ENCODE measurements at places on chromosomes 4 and X.

- DNase-seq, result no peak
These were observed 264.3 kb downstream of the NPFFR2 start for GRCh38 chr4:72295966-72296557.

- no peak for DNase-seq
These were observed 7.2 kb upstream of the IL13RA1 start for GRCh38 chrX:118720058-118720707.

DNA sequence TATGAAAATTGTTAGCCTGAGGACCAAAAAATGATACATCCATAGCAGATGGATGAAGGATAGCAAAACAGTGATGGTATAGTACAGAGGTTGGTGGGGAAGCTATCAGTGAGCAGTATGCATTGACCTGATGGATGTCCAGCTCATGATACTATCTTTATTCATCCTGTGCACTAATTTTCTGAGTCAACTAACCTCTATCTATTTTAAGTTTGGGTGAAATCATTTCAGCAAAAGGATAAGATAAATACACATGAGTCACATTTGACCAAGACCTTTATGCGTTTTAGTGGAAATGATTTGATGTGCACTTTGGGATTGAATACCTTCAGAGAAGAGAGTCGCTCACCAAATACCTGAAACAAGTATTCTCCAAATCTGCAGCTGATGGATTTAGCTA lies 351.0 kb upstream of the NR3C2 start:
- DNase-seq, result no peak

- DNase-seq, result no peak
These were observed 23.4 kb downstream of the FBXW7 start for GRCh38 chr4:152512483-152512882.

- DNase-seq, result peak; percentile 14
These were observed 96.5 kb upstream of the MAOA start for GRCh38 chrX:43559644-43560043.

DNA sequence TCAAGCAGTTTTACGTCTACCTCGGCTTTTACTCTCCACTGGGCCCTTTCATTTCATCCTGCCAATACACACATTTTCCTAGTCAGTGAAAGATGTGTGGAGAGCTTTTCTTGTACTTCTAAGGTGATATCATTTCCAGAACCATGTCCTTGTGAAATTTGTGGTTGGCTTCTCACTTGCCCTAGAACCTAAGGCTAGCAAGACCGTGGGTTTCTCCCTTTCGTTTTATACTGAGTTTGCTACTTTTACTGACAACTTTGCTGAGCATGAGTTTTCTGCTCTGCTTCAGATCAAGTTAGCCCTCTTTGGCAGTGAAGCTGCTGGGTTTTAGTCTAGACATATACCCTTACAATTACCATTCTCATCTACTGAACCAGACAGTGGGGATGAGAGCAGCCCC lies 95.7 kb upstream of the FRMPD4 start:
- no peak for DNase-seq

- no peak for DNase-seq
These were observed 73.2 kb upstream of the STARD8 start for GRCh38 chrX:68574240-68574639.

DNA sequence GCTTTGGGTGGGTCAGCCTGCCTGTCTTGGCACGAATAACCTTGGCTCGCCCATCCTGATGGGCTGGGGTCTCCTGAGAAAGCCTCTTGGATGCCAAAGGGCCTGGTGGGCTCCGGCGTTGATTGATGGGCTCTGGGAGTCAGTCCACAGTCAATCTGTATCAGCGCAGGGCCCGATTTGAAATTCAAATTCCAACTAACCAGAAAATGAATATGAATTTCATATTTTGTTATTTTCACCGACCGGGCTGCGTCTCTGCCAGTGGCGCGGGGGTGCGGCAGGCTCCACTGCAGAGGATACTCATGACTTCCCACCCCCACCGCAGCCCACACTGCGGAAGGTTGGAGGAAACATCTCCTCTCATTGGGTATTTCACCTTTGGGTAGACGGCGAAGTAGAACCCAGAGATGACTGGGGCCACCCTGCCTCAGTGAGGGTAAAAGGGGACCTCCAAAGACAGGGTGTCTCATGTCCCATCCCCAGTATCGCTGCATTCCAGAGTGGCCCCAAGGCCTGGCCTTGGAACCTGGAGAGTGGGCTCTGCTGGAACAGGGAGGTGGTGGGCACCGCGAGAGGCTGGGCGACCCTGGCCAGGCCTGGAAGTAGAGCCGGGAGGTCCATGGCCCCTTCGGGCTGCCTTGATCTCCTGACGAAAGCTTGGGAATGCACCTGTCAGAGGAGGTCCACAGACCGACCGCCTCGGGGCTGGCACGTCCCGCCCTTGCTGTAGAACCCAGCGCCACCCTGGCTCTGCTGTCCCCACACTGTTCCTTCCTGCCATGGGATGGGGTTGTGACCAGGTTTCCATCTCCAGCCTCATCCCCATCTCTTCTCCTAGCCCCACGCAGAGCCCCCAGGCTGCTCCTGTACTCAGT lies 54.8 kb upstream of the SORCS2 start:
- no peak for DNase-seq

- no peak for DNase-seq
These were observed 69.8 kb downstream of the RPS3A start for GRCh38 chr4:151169223-151169622.

DNA sequence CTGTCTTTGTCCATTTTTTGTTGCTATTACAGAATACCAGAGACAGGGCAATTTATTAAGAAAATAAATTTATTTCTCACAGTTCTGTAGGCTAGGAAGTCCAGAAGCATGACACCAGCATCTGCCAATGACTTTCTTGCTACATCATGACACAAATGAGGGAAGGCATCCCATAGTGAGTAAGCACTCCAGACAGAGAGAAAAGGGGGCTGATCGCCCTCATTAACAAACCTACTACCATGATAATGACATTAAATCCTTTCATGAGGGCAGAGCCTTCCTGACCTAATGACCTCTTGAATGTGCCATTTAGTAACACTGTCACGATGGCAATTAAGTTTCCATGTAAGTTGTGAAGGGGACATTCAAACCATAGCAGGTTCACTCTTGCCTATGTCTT lies 20.1 kb downstream of the CCDC149 start:
- DNase-seq, result no peak

GRCh38 chr4:79049840-79050540 lies 110.8 kb upstream of the PAQR3 start:
- no peak for DNase-seq

DNA sequence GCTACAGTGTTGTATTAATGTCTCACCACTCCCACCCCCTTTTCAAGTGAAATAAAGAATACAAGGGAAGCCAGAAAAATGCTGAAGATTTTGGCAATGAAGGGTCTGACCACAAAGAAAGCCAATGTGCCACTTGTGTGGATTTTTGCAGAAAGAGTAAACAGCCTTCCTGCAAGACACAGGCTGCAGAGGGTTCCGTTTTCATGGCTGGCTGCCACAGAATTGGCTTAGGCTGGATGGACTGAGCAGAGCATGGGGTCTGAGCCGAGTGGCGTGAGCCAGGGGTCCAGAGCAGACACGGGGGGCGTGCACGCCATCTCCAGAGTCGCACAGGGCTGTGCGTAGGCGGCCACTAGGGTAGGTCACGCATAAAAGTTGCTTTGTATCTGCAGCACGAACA lies 69.2 kb downstream of the MTNR1A start:
- DNase-seq, result no peak

DNA sequence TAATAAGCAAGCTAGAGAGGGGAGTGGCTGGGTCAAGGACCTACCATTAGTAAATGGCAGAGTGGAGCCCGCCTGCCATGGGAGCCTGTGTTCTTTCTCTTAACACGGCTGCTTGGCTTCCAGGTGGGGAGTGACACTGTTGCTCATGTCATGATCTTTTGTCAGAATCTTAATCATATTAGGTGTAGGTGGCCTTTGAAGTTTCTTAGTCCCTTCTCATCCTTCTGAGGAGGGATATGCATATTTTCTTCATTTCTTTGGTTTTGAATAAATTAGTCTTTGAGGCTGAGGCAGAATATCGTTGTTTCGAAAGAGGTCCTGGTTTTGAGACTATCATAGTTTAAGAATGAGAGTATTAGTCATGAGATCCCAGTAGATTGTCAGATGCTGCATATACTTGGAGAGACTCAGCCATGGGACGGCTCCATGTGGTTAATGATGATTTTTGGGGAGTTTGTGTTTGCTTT lies 28.9 kb downstream of the SNX25 start:
- no peak for DNase-seq

DNA sequence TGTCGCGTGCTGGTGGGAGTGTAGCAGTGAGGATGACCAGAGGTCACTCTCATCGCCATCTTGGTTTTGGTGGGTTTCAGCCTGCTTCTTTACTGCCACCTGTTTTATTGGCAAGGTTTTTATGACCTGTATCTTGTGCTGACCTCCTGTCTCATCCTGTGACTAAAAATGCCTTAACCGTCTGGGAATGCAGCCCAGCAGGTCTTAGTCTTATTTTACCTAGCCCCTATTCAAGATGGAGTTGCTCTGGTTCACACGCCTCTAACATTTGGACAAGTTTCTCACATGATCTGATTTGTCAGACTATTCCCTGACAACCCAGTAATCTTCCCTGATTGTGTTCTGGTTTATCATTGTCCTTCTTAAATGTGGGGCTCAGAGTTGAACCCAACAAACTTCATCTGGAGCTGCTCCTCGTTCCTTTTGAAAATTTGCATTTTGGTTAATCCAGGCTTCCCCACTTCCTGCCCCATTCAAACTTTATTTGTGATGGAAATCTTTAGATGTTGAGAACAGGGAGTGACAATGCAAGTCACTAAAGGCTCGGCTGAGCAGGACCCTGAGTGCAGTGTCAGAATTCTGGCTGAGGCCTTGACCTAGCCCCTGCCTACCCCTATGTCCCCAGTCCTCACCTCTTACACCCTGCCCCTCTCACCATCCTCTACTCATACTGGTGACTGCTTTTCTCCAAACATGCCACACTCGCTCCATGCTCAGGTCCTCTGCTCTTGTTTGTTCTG lies 226.8 kb downstream of the STIM2 start:
- no peak for DNase-seq

GRCh38 chrX:15358533-15358932 lies 23.2 kb upstream of the PIGA start:
- DNase-seq, result no peak

GRCh38 chr4:5378002-5378401 lies 326.7 kb downstream of the STK32B start:
- no peak for DNase-seq

- no peak for DNase-seq
These were observed 8.0 kb downstream of the CYP2U1 start for GRCh38 chr4:107939307-107939706.

GRCh38 chr4:121728798-121729226 lies 32.0 kb upstream of the ANXA5 start:
- DNase-seq, result no peak

GRCh38 chr4:85828027-85828890 lies 353.3 kb downstream of the ARHGAP24 start:
- no peak for DNase-seq

GRCh38 chrX:138191998-138192397 lies 519.5 kb downstream of the FGF13 start:
- no peak for DNase-seq
